ENCODE measurements at places on chromosomes 12 and 14. TPM values are rescaled to one million over a fixed set of nuclear protein-coding genes. Genes with fewer than 3 reads are reported as not detected.

DNA sequence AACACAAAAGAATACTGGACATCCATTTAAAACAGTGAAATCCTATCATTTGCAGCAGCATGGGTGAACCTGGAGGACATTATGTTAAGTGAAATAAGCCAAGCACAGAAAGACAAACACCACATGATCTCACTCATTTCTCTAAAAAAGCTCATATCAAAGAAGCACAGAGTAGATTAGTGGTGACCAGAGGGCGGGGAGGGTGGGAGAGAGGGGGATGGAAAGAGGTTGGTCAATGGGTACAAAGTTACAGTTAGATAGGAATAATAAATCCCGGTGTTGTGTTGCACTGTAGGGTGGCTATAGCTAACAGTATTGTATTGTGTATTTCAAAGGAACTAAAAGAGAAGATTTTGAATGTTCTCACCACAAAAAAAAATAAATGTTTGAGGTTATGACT is 52.4 kb downstream of the DUSP6 start:
- no peaks in the 10 kb centered on the region for H3K36me3 ChIP-seq
- H3K27me3 ChIP-seq: no peaks in the 10 kb centered on the region
- no peak overlapping the region for H3K4me3 ChIP-seq
- no peak for DNase-seq

DNA sequence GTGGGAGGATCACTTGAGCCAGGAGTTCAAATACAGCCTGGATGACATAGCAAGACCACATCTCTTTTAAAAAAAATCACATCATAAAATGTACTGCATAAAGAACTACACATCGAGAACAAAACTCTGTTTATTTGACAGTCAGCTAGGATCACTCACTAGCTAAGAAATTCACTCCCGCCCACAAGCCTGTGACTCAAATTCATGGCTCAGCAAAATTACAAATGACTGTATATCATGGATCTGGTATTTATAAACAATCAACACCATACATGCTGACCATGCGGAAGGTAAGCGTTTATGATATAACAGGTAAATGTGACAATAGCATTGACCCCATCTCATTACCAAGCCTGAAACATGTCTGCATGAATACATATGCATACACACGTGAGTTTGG is 206.5 kb downstream of the EFCAB11 start:
- no peak overlapping the region for H3K27ac ChIP-seq
- H3K4me3 ChIP-seq: no peak overlapping the region
- DNase-seq: no peak
- no peaks in the 10 kb centered on the region for H3K36me3 ChIP-seq

DNA sequence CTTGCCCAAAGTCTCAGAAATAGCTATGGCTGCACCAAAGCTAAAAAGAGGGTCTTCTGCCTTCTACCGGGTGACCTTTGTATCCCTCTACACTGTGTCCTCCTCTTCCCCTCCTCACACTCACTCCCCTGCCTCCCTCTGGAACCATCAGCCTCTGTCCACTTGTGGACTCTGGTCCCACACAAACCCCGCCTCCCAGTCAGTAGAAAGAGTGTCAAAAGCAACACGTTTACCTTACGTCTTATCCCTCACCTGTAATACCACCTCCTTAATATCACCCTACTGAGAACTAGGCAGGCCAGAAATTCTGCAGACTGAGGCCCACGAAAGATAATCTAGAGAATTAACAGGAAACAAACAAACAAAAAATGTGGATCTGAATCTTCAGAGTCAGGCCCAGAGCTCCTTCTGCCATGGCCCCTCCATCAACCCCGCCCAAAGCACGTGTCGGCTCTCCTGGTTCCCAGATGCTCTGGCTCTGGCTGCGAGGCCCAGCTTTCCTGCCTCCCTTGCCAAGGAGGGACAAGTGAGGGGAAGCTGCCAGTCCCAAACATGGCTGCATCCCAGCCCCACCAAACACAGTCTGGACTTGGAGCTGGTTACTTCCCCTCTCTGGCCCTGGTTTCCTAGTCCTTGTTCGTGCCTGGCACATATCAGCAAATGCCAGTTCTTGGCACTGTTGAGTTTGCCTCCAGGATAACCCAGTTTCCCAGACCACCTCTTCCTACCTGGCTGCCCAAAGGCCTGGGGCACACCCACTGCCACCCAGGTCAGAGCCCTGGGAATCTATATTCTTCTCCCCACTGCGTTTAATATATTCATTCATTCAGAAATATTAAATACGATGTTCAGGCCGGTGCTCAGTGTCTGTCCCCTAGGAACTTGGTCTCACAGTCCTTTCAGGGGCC is 2.7 kb downstream of the ACTN1 start:
- peak overlapping the region; percentile 98 for H3K4me3 ChIP-seq
- no peak for DNase-seq
- peaks cover 47% of the 10 kb centered on the region for H3K36me3 ChIP-seq
- H3K27ac ChIP-seq: peak overlapping the region; percentile 96
- no peaks in the 10 kb centered on the region for H3K27me3 ChIP-seq

Gene INHBE
- total RNA-seq: not detected

All from PC-3 (cell line).